ENCODE measurements at places on chromosomes 5 and 9. TPM values are rescaled to one million over a fixed set of nuclear protein-coding genes. Genes with fewer than 3 reads are reported as not detected.

GRCh38 chr9:17631396-17631795 lies 52.5 kb downstream of the SH3GL2 start:
- DNase-seq = no peak

GRCh38 chr5:90916947-90917800 lies 358.6 kb downstream of the ADGRV1 start:
- no peak for DNase-seq

DNA sequence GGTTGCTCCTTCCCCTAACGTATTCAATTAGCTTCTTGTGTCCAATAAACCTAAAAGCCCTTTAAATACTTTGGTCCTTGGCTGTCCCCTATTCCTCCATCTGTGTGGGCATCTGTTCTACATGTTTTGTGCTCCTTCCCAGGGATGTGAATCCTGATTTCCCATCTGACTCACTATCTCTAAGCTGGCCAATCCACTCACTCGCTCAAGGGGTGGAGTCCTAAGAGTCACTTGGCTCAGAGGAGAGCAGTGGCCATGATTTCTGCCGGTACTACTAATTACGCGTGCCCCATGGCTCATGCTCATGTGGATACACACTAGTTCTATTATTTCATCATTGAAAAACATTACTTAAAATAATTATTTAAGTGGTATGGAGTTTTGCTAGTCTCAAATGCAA lies 89.6 kb downstream of the TAF11L14 start:
- no peak for DNase-seq

- peak; percentile 74 for DNase-seq
These were observed 6.9 kb upstream of the WDR5 start for GRCh38 chr9:134128727-134129679.

DNA sequence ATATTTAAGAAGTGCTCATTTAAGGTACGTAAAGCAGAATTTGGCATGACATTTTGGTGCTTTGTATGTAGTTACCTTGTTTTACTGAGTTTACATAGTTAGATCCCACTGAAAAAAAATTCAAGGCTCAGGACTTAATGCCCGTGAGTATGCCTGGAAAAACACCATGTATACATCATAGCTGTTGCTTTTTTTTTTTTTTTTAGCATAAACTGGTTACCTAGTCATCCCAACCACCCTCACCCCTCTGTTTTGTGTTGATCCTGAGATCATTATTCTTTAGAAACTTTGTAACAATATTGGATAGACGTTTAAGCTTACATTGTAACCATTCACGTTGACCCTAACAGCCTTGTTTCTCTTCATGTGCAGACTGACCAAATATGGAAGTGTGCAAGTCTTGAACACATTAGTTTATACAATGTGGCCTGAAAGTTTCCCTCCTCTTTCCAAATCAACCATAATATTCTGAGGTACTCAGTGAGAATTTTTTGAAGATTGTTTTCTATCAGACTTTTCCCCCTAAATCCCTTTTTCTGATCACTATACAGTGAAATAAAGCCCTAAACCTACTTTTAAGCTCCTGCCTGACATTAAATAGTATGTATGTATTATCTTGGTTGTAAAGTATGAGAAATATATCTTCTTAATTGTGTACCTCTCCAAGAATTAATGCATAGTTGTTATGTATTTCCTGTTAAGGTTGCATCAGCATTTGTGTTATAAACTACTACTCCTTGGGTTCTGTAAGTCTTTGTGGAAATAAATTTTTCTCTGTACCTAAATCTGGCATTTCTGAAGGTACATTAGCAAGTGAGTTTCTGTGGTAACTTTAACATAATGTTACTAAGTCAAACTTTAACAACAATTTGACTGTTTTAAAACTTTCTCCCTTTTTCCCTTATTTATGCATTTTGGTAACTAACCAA lies 4.4 kb downstream of the RABGAP1 start:
- DNase-seq = no peak

DNA sequence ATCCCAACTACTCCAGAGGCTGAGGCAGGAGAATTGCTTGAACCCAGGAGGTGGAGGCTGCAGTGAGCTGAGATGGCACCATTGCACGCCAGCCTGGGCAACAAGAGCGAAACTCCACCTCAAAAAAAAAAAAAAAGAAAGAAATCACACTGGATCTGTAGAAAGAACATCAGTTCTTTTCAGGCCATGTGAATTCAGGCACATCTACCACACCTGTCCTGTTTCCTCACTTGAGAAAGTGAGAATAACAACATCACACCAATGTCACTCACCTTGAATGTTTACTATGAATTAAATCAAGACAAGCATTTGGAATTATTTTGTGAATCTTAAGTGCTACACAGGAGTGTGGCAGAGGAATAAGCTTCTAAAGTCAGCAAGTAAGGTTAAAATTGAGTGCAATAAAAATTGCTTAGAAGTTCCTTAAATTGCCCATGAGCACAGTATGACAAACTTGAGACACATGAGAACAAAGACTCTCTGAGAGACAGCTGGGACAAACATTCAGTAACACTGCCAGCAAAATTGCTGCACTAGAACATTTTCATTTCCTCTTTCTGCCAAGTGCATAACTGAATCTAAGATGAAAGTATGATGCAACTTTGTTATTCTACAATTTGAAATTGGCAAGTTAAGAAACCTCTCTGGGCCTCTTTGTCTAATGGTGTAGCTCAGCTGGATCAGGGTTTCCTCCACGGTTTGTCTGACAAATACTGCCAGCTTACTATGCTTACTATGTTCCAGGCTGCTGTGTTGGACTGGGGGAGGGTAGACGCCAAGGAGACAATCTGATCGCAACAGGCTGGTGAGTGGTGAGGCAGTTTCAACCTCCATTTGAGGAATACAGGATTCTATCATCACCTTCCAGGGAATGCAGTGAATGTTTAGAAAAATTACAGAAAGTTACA lies 1.9 kb upstream of the RIC1 start:
- DNase-seq = no peak

GRCh38 chr9:112434487-112434886 lies 52.1 kb upstream of the KIAA1958 start:
- DNase-seq = no peak

GRCh38 chr5:153891394-153891793 lies 147.3 kb downstream of the FAM114A2 start:
- DNase-seq = no peak

GRCh38 chr5:119275146-119275545 lies 80.7 kb upstream of the TNFAIP8 start:
- DNase-seq = no peak

DNA sequence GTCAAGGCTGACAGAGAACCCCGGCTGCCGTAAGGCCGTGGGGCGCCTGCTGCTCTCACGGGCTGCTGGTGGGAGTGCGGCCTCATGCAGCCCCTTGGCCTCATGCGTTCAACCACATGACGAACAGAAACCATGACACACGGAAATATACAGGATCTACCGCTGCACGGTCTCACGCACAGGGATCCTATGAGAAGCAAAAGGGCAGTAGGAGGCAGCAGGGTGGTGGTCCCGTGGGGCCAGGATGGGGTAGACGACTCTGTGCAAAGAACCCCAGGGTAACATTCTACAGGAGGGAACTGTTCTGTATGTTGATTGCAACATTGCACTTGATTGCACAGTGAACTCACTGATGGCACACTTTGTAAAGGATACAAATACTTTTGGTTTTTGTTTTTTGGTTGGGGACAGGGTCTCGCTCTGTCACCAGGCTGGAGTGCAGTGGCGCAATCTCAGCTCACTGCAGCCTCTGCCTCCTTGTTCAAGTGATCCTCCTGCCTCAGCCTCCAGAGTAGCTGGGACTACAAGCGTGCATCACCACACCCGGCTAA lies 51.6 kb downstream of the NACC2 start:
- DNase-seq = no peak

GRCh38 chr9:26656003-26656870 lies 236.4 kb downstream of the CAAP1 start:
- DNase-seq = no peak

GRCh38 chr5:13976867-13977830 lies 32.7 kb upstream of the DNAH5 start:
- no peak for DNase-seq

GRCh38 chr5:13218518-13218917 lies 726.0 kb downstream of the DNAH5 start:
- DNase-seq = no peak

GRCh38 chr9:125153712-125154367 lies 10.5 kb upstream of the SCAI start:
- no peak for DNase-seq

Gene ACTBL2
- total RNA-seq = not detected

Gene PRELID1
- total RNA-seq = 50.1 TPM

Gene TGFBR1
- total RNA-seq = 71.3 TPM

Gene CACFD1
- total RNA-seq = 10.1 TPM

Gene FAXDC2
- 60.9 TPM for total RNA-seq
